ENCODE measurements at places on chromosomes 6 and 20. TPM values are rescaled to one million over a fixed set of nuclear protein-coding genes. Genes with fewer than 3 reads are reported as not detected.

GRCh38 chr6:150905769-150906168, 40.3 kb downstream of the MTHFD1L start:
- no peak for DNase-seq

DNA sequence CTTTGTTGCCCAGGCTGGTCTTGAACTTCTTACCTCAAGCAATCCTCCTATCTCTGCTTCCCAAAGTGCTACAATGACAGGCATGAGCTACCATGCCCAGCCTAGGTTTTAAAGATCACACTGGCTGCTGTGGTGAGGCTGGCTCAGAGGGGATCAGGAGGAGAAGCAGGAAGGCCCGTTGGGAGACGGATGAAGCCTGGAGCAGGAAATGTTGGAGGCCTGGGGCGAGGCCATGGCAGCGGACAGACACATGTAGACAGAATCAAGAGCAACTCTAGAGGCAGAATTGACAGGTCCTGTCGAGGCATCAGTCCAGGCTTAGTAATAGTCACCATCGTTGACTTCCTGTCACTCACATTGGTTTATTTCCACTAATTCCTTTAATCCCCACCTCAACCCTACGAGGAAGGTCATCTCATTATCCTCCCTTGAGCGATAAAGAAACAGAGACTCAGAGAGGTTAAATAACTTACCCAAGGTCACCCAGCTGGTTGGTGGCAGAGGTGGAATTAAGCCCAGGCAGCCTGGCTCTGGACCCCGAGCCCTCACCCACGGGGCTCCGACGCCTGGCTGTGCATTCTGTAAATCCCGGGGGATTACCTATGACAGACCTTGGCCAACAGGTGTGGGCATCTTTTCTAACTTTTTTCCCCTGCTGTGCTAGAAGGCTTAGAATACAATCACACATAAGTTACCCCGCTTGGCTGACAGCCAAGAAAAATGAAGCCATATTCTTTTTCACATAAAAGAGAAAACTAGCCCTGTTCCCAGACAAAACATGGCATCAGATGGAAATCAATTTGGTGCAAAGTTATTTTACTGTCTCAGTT, 113.4 kb downstream of the EYA2 start:
- no peak for DNase-seq

DNA sequence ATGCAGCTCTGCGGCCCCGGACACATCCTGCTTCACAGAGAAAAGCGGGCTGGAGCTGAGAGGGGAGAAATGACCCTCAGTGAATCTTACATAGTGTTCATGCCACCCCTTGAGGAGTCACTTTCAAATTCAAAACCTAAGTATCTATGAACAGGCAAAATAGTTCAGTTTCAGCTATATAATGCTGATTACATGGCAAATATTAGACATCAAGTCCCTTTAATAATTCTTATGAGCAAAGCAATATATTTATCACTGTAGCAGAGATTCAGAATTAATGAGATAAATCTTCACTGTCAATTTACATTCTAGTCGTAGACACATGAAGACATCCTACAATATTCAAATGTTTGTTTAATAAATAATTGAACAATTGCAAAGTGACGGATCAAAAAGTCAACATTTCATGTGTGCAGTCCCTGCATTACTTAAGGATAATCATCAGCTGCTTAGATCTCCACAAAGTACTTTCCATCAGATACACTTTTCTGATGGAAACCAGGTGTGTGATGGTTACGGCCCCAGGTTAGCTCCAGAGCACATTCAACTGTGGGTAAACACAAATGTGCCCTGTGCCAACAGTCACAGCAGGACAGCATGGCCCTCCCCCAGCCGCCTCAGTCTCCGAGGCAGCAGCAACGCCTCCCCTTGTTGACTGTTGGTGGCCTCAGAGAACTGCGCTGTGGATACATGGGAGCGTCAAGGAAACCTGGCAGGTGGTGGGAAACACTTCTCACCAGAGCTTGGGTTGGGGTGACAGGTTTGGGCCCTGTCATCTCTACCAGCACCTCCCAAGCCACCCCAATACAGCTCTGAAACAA, 787 bp upstream of the PRR18 start:
- DNase-seq, result no peak

DNA sequence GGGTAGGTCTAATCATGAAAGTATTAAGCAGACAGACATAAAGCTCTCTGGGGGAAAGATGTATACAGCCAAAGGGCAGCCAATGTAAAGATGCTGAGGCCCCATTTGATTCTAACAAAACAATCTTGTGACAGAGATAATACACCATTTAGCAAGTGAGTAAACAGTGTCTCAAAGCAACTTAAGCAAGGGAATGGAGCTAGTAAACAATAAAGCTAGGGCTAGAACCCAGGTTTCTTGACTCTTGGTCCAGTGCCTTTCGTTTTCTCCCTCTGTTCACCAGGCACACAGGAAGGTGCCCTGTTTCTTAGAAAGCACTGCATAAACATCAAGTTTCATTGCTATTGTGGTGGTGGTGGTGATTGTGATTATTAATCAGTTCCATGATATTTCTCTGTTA, 5.1 kb downstream of the ELOVL2 start:
- no peak for DNase-seq

DNA sequence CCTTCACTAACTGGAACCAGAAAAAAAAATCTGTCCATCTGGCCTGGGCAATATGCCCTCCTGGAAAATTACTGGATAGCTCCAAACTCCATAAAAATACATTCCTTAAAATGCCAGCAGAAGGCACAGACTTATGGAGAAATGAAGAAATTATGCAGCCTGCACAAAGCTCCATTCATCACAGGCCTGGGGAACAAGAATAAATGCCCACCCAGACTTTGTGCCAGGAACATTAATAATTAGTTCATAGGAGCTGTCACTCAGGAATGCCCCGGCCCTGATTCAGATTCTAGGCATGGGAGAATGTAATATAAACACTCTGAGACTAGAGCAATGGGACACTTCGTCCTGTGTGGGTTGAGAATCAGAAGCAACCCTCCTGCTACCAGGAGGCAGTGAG, 199.3 kb downstream of the OTOR start:
- peak; percentile 7 for DNase-seq

GRCh38 chr6:168607272-168608112, 166.5 kb downstream of the SMOC2 start:
- no peak for DNase-seq

- DNase-seq, result peak; percentile 88
These were observed at the start of gene RAD21L1 for GRCh38 chr20:1225783-1226654. TSS of gene RAD21L1 (plus strand) at chr20:1226044. CDS start at chr20:1228454, 2,410 bp downstream.

GRCh38 chr6:47041741-47042140, 391 bp downstream of the ADGRF1 start:
- DNase-seq, result no peak

DNA sequence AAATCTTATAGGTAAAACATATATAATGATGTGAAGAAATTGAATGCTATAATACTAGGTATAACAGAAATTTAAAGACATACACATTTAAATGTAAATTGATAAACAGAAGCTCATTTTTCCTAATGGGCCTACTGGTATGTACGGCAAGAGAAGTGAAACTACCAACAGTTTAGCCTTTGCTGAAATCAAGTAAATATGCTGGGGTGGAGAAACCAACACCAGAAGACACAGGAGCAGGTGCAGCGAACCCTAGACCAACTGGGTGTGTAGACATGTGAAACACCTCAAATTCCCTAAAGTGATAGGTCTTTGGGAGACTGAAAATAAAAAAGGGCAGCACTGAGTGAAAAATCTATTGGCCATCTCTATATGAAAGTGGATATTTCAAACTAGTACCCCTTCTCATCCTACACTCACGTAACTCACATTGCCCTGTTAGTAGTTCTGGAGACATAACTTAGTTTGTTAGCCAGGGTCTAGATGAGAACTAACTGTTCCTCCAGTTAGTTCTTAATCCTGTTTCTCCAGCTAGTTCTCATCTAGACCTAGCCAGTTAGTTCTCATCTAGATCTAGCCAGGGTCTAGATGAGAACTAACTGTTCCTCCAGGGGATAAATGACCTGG, 53.1 kb downstream of the SLC35D3 start:
- DNase-seq, result no peak

DNA sequence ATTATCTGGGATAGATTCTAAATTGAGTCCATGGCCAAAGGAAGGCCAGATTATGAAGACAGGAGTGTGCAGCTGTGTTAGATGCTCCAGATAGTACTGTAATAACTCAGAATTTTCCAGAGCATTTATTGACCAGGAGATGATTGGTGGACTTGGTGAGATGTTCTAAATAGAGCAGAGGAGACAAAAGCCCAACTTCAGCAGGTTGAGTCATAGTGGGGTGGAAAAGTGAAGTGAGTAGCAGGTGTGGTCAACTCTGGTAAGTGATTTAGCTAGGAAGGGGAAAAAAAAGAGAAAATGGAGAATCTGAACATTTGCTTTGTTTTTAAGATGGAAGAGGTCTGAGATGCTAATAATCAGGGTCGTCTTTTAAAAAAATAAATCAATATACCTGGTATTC, 227.4 kb downstream of the TMEM200A start:
- DNase-seq, result no peak

- DNase-seq, result peak; percentile 46
These were observed 1.8 kb upstream of the VIP start for GRCh38 chr6:152748843-152749242.

DNA sequence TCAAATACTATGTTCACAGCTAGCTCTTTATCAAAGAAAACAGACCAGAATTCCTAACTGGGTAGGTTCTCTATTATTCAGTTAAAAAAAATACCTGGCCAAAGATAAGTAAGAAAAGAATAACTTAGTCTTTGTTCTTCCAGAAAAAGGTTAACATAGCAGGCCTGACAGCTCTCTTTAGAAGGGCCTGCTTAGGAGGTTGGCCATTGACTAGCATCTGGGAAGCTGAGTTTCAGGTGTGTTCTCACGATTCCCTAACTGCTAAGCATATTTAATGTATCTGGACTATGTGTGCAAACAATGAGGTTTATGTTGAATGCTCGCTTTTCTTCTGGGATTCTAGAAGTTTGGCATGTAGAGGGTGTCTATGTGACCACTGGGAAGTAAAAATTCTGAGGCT, 618.9 kb downstream of the HACE1 start:
- no peak for DNase-seq

GRCh38 chr20:25389858-25390537, 637 bp downstream of the ABHD12 start:
- DNase-seq, result peak; percentile 58

- DNase-seq, result no peak
These were observed 268.6 kb downstream of the DLL1 start for GRCh38 chr6:170022291-170022722.

- DNase-seq, result no peak
These were observed 382.5 kb downstream of the EPHA7 start for GRCh38 chr6:93036835-93037234.

DNA sequence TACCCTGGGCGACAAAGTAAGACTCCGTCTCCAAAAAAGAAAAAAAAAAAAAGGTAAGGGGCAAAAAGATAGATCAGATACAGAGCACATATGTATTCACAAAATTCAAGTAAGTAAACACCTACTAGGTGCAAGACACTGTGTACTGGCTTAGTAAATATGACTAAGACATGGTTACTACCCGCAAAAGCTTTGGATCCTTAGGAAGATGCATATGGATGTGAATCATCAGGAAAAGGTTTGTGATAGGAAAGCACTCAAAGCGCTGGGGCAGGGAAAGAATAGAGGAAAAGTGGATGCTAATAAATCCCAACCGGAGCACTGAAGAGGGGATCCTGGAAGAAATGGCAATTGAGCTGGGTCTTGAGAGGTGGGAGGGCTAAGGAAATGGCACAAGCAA, 118.8 kb upstream of the FAM184A start:
- no peak for DNase-seq

- DNase-seq, result peak; percentile 21
These were observed 19.9 kb downstream of the CRYBG1 start for GRCh38 chr6:106380407-106380806.

DNA sequence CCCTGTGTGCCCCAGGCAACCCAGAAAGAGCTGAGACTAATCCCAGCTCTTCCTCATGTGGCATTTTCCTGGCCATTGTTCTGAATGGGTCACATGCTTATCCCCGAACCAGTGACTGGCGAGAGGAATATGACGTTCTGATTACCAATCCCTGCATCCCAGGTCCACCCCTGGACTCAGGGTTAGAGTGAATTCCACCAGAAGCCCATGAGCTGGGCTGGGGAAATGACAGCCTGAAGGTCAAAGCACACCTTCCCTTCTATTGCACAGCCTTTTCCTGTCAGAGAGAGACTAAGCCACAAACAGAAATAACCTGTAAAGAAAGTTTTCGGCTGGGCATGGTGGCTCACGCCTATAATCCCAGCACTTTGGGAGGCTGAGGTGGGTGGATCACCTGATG, 70.9 kb downstream of the ZNF217 start:
- DNase-seq, result no peak

DNA sequence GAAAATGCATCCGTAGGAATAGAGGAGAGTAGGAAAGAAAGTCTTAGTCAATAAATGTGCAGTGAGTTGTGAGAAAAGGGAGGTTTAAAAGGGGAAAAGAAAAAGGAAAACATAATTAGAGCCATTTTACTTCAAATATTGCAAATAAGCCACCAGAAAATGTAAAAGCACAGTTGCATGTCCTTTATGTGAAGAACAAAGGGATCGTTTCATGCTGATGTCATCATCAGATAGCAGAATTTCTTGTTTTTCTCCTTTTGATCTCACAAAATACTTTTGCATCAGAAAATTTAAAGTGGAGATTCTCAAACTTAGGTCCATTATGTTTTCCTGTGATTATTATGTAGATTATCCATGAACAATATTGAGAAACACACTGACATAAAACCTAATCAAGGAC, 166.7 kb downstream of the HAO1 start:
- DNase-seq, result no peak

GRCh38 chr6:43628393-43629103, 516 bp downstream of the GTPBP2 start:
- peak; percentile 62 for DNase-seq

GRCh38 chr6:148599967-148600426, 146.8 kb upstream of the UST start:
- DNase-seq, result no peak

GRCh38 chr6:13725570-13725969, 13.9 kb upstream of the RANBP9 start:
- peak; percentile 55 for DNase-seq

DNA sequence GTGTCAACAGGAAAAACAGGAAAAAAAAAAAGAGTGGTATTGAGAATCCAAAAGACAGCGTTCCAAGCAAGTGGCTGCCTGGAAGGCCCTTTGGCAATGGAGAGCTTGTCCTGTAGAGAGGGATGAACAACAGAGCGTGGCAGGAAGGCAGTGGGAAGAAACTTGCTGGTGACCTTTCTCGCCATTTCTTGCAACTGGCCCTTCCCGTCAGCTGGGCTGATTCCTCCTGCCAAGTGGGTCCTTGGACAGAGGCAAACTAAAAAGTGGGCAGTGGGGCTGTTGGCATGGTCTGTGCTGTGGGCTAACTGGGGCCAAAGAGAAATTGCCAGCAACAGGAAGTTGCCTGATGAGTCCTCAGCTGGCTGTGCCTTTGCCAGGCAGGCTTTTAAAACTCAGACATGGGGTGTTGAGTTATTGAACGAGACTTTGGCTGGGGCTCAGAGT, 43.9 kb upstream of the CLDN20 start:
- DNase-seq, result no peak

The APOM gene
- 3.3 TPM for total RNA-seq

The TPBG gene
- 174 TPM for total RNA-seq

The BPIFB2 gene
- total RNA-seq, result not detected

The XKR7 gene
- not detected for total RNA-seq

The SLC22A7 gene
- not detected for total RNA-seq

The C20orf144 gene
- total RNA-seq, result 0.63 TPM

The CLIC5 gene
- total RNA-seq, result not detected

The GPR63 gene
- 0.11 TPM for total RNA-seq

The PHF1 gene
- total RNA-seq, result 39.8 TPM

The SIRPD gene
- total RNA-seq, result not detected

The LIN28B gene
- total RNA-seq, result not detected

The RMND1 gene
- 31.1 TPM for total RNA-seq

The HRH3 gene
- not detected for total RNA-seq

The LY6G6D gene
- total RNA-seq, result not detected

The FRK gene
- total RNA-seq, result 0.13 TPM

The KCNK17 gene
- not detected for total RNA-seq

The GRM1 gene
- total RNA-seq, result not detected

The LGSN gene
- not detected for total RNA-seq

Measured in GM23248 (cell line).